ENCODE measurements at places on chromosomes 13 and 19. TPM values are rescaled to one million over a fixed set of nuclear protein-coding genes. Genes with fewer than 3 reads are reported as not detected.
A peak's percentile ranks its signal among the peaks of the same experiment; 100 is the strongest.

DNA sequence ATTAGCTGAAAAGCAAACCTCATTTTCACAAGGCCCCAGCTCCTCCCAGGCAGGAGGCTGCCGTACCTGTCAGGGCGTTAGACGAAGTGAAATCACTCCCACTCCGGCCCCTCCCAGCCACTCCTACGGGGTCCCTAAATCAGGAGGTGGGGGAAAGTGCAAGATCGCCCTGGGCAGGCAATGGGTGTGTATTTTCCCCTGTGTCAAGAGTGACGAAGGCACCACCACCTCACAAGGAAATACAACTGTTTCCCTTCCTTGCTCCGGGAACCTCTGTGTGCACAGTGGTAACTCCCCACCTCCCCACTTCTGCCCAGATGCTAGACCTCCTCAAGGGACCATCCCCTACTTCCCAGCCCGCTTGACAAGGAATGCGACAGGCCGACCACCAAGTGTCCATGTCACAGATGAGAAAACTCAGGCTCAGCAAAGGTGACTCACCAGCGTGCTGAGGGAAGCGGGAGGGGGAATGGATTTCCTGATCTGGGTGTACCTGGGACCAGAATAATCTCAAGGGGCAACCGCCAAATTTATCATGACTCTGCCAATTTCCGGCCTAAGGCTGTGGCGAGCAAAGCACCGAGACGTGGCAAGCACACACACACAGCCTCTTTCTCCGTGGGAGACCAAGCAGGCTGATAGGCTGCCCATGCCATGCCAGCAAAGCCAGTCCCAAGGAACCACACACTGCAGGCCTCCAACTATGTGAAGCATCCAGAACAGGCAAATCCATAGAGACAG is 7.3 kb downstream of the PPP6R1 start:
- no peak for DNase-seq

Gene SLC25A15
- 3.2 TPM for total RNA-seq

GRCh38 chr13:80469853-80470381 is 129.0 kb upstream of the SPRY2 start:
- no peak for DNase-seq

DNA sequence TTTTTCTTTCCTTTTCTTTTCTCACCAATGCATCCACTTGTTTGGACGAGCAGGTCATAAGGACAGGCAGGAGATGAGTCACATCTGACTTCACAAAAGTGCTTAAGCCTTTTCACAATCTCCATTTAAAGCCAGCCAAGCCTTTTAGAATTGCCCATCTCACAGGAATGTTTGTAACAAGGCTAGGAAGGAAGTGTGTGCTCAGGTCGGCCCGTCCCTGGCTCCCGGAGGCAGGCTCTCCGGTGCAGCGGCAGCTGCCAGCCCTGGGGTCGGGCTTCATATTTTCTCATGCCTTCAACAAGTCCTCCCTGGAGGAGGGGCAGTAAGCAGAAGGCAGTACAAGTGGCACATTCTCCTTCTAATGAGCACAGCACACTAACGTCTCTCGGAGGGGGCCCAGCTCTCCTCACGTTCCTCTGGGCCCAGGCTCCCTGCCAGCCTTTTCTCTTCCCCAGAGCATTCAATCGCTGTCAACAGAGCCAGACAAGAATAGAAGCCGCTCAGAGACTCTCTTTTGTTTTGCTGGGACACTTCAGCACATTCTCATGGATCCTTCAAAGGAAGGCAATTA is 180.5 kb downstream of the COL4A1 start:
- DNase-seq: peak; percentile 37

GRCh38 chr19:48618278-48618915 is 581 bp downstream of the RPL18 start:
- peak; percentile 56 for DNase-seq

Data from ovary (tissue), 10 donors.